ENCODE measurements at places on chromosomes 1 and 21.

DNA sequence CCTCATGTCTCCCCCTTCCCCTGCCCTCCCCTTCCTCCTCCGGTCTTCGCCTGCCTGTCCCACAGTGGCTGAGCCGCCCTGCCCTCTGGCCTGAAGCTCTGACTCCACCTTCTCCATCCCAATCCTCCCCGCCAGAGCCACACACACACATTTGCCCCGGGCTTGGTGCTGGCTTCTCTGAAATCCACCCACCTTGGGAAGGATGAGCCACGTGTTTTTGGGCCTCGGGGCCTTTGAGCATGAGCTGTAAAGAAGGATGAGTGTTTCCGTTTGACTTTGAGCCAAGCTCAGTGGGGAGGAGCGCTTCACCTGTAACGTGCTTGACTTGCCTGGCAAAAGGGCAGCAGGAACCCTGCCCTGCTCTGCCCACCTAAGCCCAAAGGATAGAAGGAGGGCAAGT lies 295.1 kb downstream of the SIPA1L2 start:
- no peaks in the 10 kb centered on the region for H3K4me1 ChIP-seq
- no peak overlapping the region for H3K27ac ChIP-seq
- no peak for ATAC-seq
- no peaks in the 10 kb centered on the region for H3K36me3 ChIP-seq
- no peak overlapping the region for H3K4me3 ChIP-seq
- H3K27me3 ChIP-seq, result no peaks in the 10 kb centered on the region

GRCh38 chr1:172779491-172779890 lies 120.6 kb downstream of the FASLG start:
- no peaks in the 10 kb centered on the region for H3K4me1 ChIP-seq
- ATAC-seq, result no peak
- H3K4me3 ChIP-seq, result no peak overlapping the region
- H3K27ac ChIP-seq, result no peak overlapping the region
- H3K36me3 ChIP-seq, result no peaks in the 10 kb centered on the region

DNA sequence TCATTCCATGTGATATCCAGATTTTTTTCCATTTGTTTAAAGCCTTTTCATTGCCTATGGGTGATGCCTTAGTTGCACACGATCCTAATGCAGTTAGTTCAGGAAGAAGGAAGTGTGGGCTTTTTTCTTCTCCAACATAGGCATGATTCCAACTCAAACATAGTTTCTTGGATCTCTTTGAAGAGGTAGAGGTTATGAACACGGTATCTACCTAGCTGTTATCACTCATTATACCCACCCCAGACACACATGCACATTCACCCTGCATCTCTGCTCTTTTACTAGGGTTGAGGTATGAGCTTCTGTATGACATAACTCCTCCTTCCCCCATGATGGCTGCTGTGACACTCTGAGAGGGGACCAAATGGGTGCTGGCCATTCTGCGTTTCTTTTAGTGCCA lies 122.1 kb upstream of the ZNF648 start:
- H3K4me3 ChIP-seq, result no peak overlapping the region
- H3K36me3 ChIP-seq, result no peaks in the 10 kb centered on the region
- H3K27me3 ChIP-seq, result no peaks in the 10 kb centered on the region

- H3K36me3 ChIP-seq, result no peaks in the 10 kb centered on the region
- no peaks in the 10 kb centered on the region for H3K27me3 ChIP-seq
- no peak for ATAC-seq
- no peak overlapping the region for H3K4me3 ChIP-seq
Observed at GRCh38 chr21:18251065-18251464, 6.4 kb downstream of the CHODL start.

DNA sequence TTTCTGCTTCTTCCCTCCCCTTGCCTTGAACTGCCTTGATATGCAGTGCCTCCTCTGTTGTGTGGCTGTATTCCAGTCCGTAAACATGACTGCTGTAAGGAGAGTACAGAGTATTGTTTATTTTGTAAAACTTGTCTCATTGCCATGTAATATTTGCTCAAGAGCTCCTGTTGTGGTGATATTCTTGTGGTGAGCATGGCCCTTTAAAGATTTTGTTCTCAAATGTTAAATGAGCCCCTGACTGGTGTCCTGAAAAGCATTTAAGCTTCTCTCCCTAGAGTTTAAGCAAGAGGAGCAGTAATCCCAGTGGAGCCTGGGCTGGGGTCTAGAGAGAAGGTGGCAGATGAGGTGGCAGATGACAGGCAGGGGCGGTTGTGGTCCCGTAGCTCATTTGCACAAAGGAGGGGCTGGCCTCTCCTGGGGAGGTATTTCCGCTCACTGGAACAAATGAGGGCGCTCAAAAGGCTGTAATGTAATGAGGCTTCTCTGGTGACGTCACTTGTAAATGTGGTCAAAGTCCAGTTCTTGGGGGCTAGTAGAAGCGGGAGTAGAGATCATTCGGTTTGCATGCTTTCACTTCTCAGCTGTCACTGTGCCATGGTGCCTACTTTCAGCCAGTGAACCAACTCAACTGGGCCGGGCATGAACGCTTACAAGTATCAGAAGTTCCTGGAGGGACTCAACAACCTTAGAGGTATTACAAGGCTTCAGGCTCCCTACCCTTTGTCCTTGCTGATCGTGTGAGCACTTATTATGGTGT lies 46.0 kb upstream of the MACF1 start:
- no peaks in the 10 kb centered on the region for H3K27me3 ChIP-seq
- H3K4me1 ChIP-seq, result peaks cover 21% of the 10 kb centered on the region
- H3K36me3 ChIP-seq, result no peaks in the 10 kb centered on the region
- no peak for ATAC-seq
- no peak overlapping the region for H3K27ac ChIP-seq

DNA sequence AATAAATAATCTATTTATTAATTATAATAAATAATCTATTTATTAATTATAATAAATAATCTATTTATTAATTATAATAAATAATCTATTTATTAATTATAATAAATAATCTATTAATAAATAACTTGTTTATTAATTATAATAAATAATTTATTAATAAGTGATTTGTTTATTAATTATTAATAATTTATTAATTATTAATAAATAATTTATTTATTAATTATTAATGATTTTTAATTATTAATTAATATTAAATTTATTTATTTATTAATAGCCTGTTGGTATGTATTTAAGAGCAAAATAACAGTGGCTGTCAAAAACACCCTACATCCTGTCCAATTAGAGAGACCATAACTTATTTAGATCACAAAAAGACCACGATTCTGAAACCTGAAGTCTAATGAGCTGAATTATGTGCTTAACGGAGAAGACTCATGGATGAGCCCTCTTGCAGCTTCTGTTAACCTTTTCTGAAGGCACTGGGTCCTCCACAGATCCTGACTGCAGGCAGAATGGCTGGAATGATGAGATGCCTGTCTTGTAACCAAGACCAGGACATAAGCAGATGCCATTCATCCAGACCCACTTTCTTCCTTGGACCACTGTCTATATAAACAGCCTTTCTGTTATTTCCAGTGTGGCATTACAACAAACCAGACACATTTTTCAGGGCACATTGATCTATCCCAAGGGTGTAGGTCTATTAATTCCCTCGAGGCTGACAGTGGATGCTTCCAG lies 134.2 kb downstream of the SETD4 start:
- no peak for ATAC-seq
- peaks cover 12% of the 10 kb centered on the region for H3K27me3 ChIP-seq
- no peaks in the 10 kb centered on the region for H3K36me3 ChIP-seq
- no peak overlapping the region for H3K27ac ChIP-seq
- H3K4me1 ChIP-seq, result no peaks in the 10 kb centered on the region
- H3K4me3 ChIP-seq, result no peak overlapping the region

DNA sequence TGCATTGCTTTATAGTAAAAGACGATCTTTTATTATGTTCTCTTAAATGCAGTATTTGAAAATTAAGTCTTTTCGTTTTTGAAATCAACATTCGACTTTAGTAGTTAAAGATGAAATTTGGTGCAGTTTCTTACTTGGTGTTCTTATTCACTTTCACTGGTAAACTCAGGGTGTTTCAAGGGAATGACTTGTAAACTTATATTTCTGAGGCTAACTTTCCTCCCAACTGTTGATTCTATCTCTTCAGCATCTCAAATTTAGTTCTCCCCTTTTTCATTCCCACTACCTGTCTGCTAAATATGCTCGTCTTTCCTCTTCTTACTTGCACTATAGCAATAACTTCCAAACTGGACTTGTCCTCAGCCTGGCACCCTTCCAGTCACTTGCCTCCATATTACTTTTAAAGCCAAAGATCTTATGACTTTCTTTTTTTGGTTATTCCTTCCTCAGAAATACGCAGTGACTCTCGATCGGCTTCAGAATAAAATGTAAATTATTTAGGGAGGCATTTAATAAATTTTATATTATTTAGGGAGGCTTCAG lies 988 bp downstream of the SLC35A3 start:
- peaks cover 30% of the 10 kb centered on the region for H3K4me1 ChIP-seq
- no peaks in the 10 kb centered on the region for H3K27me3 ChIP-seq
- peaks cover 11% of the 10 kb centered on the region for H3K36me3 ChIP-seq
- peak overlapping the region; percentile 82 for H3K4me3 ChIP-seq

DNA sequence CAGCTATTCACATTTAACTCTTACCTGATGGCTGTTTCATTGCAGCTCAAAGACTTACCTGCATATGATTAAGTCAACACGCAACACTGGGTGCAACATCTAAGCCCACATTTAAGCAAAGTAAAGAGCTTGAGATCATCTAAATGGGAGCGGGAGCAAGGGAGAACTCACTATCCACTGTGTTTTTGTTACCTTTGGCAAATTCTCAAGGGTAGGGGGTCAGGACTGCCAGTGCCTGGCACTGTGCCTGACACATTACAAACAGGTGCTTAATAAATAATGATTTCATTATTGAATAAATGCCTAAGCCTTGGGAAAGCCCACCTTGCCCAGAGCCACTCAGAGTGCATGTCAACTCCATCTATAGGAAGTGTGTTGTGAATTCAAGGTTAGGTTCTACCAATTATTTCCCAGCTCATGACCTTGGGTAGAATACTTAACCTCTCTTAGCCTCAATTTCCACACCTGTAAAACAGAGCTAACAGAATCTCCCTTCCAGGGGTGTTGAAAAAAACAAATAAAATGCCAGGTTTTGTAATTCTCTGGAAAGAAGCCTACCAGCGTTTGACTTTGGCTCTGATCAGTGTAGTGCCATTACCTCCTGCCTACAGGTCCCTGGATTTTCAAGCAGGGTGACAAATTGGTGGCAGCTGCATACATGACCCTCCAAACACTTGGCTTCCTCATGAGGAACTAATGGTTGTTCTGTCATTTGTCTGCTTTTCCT lies 109.7 kb downstream of the TGFBR3 start:
- peaks cover 37% of the 10 kb centered on the region for H3K4me1 ChIP-seq
- peak overlapping the region; percentile 67 for H3K27ac ChIP-seq
- no peaks in the 10 kb centered on the region for H3K27me3 ChIP-seq
- no peaks in the 10 kb centered on the region for H3K36me3 ChIP-seq

DNA sequence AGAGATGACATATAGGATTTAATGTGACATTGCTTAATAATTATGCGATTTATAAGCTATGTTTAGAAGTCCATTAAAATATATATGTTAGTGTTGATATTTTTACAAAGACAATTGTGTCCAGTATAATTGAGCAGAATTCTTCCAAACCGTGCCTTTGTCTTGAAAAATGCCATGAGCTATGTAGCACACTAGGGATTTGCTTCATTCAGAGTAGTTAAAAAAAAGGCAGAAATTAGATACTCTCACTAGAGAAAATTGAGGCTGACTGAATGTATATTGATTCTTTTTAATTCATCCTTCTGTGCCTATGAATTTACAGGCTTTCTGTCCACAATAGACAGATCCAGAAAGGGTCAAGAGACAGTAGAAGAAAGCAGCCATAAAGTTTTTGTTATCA lies 429.0 kb downstream of the NEGR1 start:
- no peaks in the 10 kb centered on the region for H3K27me3 ChIP-seq
- H3K4me3 ChIP-seq, result no peak overlapping the region
- H3K36me3 ChIP-seq, result no peaks in the 10 kb centered on the region
- H3K27ac ChIP-seq, result no peak overlapping the region

DNA sequence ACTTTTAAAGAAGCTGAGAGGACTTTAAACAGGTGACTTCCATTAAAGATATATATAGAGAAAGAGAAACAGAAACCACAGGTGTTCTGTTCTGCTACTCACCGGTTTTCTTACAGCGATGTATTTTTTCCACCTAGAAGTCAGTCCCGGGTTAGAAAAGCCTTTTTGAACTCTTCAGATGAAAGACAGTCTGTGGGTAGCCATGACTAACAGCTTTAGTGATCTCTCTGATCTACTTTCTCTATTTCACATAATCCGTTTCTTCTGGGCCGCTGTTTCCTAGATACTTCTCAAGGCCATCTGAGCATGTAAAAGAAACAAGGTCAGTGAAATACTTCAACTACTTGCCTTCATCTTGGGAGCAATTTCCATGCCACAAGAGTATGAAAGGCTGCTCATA lies 25.1 kb downstream of the WDR64 start:
- no peak overlapping the region for H3K27ac ChIP-seq
- H3K27me3 ChIP-seq, result peaks cover under 1% of the 10 kb centered on the region
- no peaks in the 10 kb centered on the region for H3K36me3 ChIP-seq
- no peaks in the 10 kb centered on the region for H3K4me1 ChIP-seq
- ATAC-seq, result no peak

- H3K27ac ChIP-seq, result no peak overlapping the region
- no peak for ATAC-seq
- peaks cover 32% of the 10 kb centered on the region for H3K36me3 ChIP-seq
Observed at GRCh38 chr1:167997037-167997575, 60.2 kb upstream of the MPC2 start.

GRCh38 chr1:171784784-171785183 lies 3.3 kb downstream of the METTL13 start:
- no peak for ATAC-seq
- no peak overlapping the region for H3K4me3 ChIP-seq
- H3K36me3 ChIP-seq, result peaks cover 63% of the 10 kb centered on the region
- peaks cover 20% of the 10 kb centered on the region for H3K4me1 ChIP-seq
- no peaks in the 10 kb centered on the region for H3K27me3 ChIP-seq
- H3K27ac ChIP-seq, result no peak overlapping the region

DNA sequence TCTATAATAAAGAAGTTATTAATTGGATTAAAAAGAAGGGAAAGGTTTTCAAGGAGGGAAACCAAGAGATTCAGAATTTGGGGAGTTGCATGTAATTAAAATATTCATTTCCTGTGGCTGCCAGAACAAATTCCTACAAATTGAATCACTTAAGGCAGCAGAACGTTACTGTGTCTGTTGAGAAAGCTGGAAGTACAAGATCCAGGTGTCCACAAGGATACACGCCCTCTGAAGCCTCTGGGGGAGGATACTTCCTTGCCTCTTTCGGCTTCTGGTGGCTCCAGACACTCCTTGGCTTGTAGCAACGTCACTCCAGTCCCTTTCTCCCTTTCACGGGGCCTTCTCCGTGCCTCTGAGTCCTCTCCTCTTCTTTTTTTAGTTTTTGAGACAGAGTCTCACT lies 67.9 kb downstream of the KAZN start:
- H3K27me3 ChIP-seq, result peaks cover 6% of the 10 kb centered on the region
- H3K4me3 ChIP-seq, result no peak overlapping the region
- ATAC-seq, result peak; percentile 67
- no peak overlapping the region for H3K27ac ChIP-seq

- H3K4me3 ChIP-seq, result no peak overlapping the region
- H3K27ac ChIP-seq, result no peak overlapping the region
- no peaks in the 10 kb centered on the region for H3K36me3 ChIP-seq
- H3K4me1 ChIP-seq, result no peaks in the 10 kb centered on the region
Observed at GRCh38 chr1:49240709-49241221, 464.1 kb upstream of the BEND5 start.

DNA sequence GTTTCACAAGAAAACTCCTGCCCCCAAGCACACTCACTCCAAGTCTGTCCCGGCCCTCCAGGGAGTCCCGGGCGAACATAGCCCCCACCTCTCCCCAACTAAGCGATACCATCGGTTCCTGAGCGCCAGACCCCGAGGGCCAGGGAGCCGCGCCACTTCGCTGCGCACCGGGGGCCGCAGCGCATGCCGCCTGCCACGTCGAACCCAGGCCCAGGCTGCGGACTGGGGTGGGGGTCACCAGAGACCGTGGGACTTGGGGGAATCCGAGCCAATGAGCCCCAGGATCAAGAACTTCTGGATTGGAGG lies 801 bp downstream of the RSPO1 start:
- H3K4me3 ChIP-seq, result peak overlapping the region; percentile 50
- ATAC-seq, result no peak
- H3K27me3 ChIP-seq, result peaks cover 100% of the 10 kb centered on the region
- no peaks in the 10 kb centered on the region for H3K36me3 ChIP-seq
